Stimulated activated CD8-positive, alpha-beta memory T cell treated with anti-CD3 and anti-CD28 coated beads, Interleukin-7, amount 100 ng/mL, for 48 hours (primary cell): ENCODE measurements at places on chromosomes 7 and 10.

- DNase-seq, result no peak
Observed at GRCh38 chr10:31602541-31603234, 283.7 kb downstream of the ZEB1 start.

DNA sequence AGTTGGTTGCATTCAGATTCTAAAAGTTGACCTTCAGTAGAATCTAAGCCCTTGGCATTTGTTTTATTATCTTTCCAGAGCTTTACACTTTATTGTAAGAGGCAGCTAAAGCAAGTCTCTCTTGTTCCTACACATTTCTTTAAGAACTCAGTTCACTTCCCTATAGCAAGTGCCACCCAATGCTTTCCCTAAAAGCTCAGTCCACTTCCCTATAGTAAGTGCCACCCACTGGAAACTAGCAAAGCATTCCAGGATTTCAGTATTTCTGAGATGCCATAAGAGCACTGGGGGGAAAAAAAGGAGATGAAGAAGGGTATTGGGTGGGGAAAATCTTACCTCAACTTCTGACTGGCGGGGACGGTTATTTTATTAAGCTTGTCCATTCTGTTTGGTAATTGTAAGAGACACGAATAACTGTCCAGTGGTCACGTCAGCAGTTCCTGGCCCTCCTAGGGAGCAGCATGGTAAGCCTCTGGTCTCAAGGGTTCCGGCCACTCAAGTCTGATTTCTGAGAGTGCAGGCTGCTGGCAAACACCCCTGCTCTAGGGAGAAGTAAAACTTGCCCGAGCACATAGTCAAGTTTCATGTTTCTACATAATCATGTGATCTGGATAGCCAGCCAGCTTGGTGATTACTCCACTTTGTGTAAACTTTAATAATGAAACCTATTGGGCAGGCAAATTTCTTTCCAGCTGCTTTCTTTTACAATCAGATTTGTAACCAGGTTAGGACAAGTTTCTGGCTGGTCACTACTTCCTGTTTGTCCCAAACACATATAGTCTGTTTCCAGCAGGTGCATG is at the start of gene BLNK:
TSS of gene BLNK (minus strand) at position 554 of the 800 bp plus-strand sequence. CDS start at position 383, 171 bp downstream.
- no peak for DNase-seq

- no peak for DNase-seq
Observed at GRCh38 chr10:101961591-101962498, 94.1 kb downstream of the ARMH3 start.

GRCh38 chr10:7123774-7124173 is 287.1 kb downstream of the SFMBT2 start:
- no peak for DNase-seq

DNA sequence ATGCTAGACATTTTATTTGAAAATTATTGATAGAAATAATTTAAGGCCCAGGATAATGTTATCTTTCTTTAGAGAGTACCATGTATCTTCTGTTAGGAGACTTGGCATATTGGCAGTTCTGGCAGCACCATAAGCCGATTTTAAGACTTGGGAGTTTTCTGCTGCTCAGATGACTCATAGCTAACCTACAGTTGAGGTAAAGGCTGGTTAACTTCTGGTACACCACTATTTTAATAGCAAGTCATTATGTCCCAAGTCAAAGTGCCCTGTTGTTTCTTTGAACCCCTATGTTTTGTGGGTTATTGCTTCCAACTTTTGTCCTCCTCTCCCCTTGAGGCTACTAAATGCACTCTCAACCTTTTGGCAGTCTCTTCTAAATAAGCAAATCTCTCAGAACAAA is 25.2 kb downstream of the ATRNL1 start:
- DNase-seq, result no peak
